M059J (cell line): ENCODE measurements at places on chromosomes 5 and 9.

- no peak for DNase-seq
Measured at GRCh38 chr9:89984214-89984613, 379.4 kb downstream of the GADD45G start.

DNA sequence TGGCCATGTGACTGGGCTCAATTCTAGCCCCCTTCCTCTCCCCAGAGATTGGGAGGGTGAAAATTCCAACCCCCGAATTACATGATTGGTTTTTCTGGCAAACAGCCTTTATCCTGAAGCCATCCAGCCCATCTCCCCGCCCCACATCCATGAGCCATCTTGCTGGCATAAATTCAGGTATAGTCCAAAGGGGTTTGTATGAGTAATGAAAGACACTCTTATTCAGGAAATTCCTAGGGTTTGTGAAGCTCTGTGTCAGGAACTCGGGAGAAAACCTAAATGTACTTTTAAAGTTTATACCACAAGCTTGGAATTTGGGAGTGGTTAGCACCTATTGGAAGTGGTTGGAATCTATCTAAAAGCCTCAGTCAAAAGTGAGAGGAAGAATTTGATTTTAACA lies 80.6 kb upstream of the SIMC1 start:
- DNase-seq: peak; percentile 50

- no peak for DNase-seq
Measured at GRCh38 chr5:81297531-81297930, 3.9 kb upstream of the ZCCHC9 start.

- DNase-seq: peak; percentile 72
Measured at GRCh38 chr5:57784121-57784520, 301.5 kb upstream of the ACTBL2 start.

DNA sequence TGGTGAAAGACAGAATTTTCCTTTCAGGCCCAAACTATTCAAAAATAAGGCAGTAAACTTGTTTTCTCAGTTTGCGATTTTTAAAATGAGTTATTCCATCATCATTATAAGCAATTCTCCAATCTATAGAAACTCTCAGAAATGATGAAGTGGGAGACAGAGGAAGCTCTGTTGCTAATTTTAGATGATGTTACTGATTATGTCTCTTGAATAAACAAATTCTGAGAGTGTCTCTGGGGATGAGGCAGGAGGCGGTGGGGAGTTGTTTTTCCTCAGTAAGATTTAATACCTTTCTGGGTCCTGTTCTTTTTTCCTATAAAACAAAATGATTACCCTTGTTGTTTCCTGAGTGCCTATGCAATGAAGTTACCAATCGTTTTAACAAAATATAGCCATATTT lies 43.9 kb upstream of the TEX48 start:
- DNase-seq: no peak

DNA sequence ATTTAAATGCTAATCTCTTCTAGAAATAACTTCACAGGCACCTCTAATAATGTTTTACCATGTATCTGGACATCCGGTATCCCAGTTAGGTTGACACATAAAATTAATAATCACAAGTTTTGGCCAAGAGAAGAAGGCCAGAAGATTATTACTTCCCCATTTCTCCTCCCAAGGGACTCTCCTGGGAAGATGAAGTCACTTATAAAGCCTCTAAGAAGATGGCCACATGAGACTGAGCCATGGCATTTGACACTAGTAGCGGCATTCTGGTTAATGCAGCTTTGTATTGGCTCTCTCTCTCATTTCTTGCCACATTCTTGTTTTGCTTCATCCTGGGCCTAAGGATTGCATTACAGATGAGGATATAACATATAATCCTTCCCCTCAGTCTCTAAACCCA lies 34.5 kb upstream of the RASA1 start:
- DNase-seq: no peak

DNA sequence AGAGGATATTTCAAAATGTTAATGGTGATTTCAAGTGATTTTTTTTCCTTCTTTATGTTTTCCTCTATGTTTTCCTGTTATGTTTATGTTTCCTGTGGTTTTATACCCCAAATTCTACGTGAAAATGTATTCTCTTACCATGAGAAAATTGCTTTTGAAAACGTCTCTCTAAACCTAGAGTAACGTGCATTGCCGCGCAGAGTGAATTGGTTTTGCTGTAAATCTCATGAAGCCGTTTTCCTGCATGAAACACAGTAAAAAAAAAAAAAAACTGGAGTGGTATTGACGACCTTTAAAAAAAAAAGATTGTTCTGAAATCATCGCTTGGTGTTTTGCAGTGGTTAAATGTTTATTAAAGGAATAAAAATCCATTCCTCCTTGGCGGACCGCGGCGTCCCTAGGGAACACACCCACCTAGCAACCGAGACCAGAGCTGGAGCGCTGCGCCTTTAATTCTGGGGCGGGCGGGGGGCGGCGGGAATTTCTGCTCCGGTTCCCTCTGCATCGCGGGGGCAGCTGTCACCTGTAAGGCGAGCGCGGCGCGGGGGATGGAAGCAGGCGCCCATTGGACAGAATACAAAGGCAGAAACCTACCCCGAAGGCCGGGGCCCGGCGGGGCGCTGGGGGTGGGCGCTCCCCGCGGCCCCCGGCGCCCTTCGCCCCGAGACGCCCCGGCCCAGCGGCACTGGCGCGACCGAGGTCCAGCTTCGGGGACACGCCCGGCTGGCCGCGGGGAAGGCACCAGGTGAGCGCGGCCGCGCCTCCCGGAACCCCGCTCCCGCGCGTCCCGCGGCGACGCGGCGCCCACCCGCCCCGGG lies at the start of gene SOWAHA:
SOWAHA (plus strand) TSS at position 522 of the 818 bp plus-strand sequence. CDS start 320 bp downstream, outside the sequence.
- DNase-seq: no peak

GRCh38 chr5:180860273-180860886 lies 696 bp downstream of the ZFP62 start:
- peak; percentile 60 for DNase-seq

- peak; percentile 64 for DNase-seq
Measured at GRCh38 chr5:53430618-53431252, 49.7 kb upstream of the FST start.

- peak; percentile 94 for DNase-seq
Measured at GRCh38 chr5:34674187-34674586, 18.1 kb downstream of the RAI14 start.

GRCh38 chr5:136729901-136730355 lies 364.6 kb upstream of the TRPC7 start:
- peak; percentile 98 for DNase-seq

DNA sequence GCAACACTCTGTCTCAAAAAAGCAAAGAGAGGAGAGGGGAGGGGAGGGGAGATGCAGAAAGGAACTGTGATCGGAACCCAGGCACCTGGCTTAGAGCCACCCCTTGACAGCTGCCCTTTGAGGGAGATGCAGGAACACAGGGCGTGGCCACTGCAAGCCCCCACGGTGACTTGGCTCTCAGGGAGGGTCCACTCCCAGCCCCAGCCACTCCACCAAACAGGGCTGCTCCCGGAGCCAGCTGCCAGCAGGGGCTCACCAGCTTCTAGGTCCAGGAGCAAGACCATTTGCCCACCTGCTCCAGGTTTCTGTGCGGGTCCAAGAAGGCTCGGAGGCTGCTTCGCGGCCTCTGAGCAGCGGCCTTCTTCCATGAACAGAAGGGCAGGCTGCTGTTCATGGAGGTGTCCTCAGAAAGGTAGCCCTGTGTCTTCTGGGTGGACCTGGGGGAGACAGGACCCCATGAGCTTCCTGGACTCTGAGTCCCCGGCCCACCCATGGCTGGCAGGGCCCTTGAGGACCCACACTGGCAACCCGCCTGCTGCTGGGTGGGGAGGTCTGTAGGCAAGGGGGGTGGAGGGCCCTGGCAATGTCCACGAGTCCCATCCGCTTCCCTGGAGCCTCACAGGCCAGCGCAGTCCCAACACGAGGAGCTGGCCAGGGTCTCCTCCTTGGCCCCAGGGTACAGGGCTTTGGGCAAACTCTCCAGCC lies 7.9 kb downstream of the C9orf50 start:
- DNase-seq: no peak

- no peak for DNase-seq
Measured at GRCh38 chr9:68905129-68905528, 108.8 kb downstream of the PRKACG start.

GRCh38 chr9:86945728-86946200 lies 1.5 kb downstream of the GAS1 start:
- peak; percentile 51 for DNase-seq

DNA sequence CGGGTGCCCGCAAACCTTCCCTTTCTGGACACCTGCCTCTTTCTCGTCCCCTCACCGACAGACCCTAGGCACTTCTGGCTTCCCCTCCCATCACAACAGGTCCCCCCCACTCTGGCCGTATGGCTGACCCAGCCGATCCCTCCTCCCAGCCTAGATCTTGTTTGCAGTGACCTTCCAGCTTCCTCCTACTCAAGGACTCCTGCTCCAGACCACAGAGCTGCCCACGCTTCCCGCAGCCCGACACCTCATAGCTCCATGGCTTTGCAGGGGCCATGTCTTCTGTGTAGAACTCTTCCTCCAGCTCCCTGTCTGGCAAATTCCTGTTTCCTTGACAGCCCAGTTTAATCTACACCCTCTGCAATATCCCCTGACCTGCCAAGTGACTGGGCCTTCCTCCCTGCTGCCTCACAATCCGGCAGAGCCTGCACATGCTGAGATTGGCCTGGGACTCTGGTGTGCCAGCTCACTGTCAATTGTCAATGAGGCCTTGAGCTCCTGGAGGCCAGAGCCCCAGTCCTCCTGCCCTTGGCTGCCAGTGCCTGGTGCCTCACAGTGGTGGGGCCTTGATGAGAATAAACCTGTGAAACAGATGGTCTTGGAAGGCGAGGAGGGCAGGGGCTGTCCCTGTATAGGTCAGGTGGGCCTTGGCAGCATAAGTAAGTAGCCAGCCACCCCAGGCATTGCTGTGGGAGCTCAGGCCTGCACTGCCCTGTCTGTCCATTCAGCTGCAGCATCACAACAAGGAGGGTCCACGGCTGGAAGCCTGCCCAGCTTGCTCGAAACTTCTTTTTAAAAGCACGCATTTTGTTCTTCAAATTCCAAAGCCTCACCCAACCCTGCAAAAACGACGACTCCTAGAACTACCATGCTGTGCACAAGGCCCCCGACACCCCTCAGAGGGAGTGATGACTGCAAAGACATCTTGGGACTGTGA lies 50.5 kb downstream of the GADD45G start:
- DNase-seq: no peak

DNA sequence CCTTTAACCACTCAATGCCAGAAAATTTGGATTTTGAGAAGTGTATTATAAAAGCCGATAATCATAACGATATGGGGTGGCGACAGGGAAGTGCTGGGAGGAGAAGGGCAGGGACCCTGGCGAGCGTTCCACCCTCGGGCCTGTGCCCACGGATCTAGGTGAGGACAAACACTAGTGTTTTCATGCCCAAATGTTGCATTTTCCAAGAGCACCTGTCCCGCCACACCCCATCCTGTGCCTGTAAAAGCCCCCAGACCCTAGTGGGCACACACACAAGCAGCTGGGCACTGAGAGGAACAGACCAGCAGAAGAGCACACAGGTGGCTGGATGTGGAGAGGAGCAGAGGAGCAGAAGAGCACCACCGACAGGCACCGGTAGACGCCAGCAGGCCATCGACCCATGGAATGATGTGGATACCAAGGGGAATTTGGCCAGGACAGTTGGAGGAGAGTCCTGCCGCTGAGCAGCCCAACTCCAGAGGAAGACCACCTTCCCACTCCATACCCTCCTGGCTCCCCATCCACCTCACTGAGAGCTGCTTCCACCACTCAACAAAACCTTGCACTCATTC lies 315.0 kb downstream of the EDIL3 start:
- DNase-seq: no peak

- peak; percentile 77 for DNase-seq
Measured at GRCh38 chr5:150436141-150436680, 13.3 kb downstream of the RPS14 start.

DNA sequence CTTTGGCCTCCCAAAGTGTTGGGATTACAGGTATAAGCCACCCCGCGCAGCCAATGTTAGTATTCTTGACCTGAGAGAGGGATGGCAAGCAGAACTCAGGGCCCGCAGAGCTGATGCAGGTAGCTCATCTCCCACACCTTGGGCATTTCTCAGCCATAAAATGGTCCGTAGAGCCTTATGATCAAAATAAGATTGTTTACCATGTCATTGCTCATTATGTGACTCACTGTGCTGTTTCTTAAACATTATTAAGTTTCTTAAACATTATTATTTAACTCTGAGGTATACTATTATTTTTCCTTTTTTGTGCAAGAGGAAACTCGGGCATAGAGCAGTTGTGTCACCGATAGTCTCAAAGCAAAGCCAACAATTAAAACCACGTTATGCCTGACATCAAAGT lies 42.4 kb upstream of the POU4F3 start:
- DNase-seq: no peak

- DNase-seq: peak; percentile 30
Measured at GRCh38 chr9:108933231-108933717, 650 bp downstream of the ELP1 start.

DNA sequence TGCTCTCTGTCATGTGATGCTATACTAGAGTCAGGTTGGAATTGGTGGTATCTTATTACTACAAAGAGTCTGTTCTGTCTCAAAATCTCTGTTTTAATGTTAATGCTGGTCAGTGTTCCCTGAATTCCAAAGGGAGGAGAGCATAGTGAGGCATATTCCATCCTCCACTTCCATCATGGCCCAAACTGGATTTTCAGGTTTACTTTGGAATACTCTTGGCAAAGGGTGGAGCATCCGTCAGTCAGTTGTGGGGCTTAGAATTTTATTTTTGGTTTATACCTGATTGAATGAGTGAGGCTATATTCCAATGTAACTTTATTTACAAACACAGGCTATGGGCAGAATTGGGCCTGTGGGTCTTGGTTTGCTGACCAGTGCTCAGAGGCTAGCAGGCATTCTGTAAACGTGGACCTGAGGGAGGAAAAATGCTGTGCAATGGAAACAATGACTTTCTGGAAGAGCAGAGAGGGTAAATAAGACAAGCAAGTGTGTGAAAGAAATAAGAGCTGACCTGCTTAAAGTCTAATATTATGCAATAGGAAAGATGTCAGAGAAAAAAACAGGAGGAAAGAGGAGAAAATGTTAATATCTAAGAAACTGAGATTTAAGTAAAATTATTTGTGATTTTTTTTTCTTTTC lies 106.2 kb upstream of the CLINT1 start:
- DNase-seq: no peak

DNA sequence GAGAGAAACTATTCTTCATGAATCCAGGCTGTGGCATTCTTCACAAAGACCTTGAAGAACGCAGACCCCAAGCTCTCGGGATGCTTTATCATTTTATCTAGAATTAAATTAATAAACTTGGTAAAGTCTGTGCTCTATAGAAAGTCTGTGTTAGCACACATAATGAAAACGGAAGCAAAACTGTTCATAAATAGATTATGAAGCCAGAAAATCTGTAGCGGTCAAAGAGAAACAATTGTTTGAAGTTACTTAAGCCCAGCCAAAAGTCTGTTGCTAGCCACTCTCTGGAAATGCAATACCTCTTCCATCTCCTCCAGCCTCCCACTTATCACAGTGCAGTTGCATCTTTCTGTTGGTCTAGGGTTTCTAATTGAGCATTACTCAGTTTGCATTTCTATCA lies 375.9 kb downstream of the KIF4B start:
- DNase-seq: no peak

- DNase-seq: no peak
Measured at GRCh38 chr9:134863306-134863902, 17.2 kb upstream of the FCN2 start.

GRCh38 chr5:67318746-67319145 lies 122.1 kb upstream of the CD180 start:
- no peak for DNase-seq

GRCh38 chr5:153546566-153546965 lies 56.1 kb downstream of the GRIA1 start:
- DNase-seq: peak; percentile 72
